ENCODE measurements at places on chromosomes 7 and 10. TPM values are rescaled to one million over a fixed set of nuclear protein-coding genes. Genes with fewer than 3 reads are reported as not detected.

DNA sequence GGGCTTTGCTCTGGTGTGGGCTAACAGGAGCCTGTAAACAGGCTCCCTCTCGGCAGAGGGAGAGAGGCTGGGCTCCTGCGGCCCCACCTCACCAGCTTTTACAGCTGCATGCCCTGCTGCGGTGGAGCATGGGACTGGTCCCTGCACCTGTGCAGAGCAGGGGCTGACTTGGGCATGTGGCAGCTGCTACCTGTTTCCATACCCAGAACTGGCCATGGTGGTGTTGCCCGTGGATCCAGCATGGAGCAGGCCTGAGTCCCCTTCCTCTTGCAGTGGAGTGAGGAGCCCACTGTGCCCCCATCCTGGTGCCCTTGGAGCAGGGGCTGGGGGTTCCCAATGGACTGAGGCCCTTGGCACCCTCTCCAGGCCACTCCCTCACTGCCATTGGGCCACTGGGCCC is 91.9 kb upstream of the MGMT start:
- H3K4me3 ChIP-seq, result no peak overlapping the region
- H3K27ac ChIP-seq, result no peak overlapping the region
- H3K4me1 ChIP-seq, result no peaks in the 10 kb centered on the region

GRCh38 chr10:15140698-15141097 is 27.8 kb downstream of the NMT2 start:
- H3K4me3 ChIP-seq, result no peak overlapping the region
- peaks cover 12% of the 10 kb centered on the region for H3K36me3 ChIP-seq
- no peaks in the 10 kb centered on the region for H3K27me3 ChIP-seq
- DNase-seq, result no peak
- H3K27ac ChIP-seq, result no peak overlapping the region
- peaks cover 38% of the 10 kb centered on the region for H3K4me1 ChIP-seq

- H3K27me3 ChIP-seq, result no peaks in the 10 kb centered on the region
- H3K36me3 ChIP-seq, result peaks cover 31% of the 10 kb centered on the region
- DNase-seq, result peak; percentile 37
- H3K4me1 ChIP-seq, result peaks cover 25% of the 10 kb centered on the region
These were observed 780 bp downstream of the ALDH18A1 start for GRCh38 chr10:95655571-95656290.

- H3K4me1 ChIP-seq, result no peaks in the 10 kb centered on the region
- DNase-seq, result no peak
- H3K4me3 ChIP-seq, result no peak overlapping the region
These were observed 176.8 kb upstream of the RHOBTB1 start for GRCh38 chr10:61120805-61121204.

DNA sequence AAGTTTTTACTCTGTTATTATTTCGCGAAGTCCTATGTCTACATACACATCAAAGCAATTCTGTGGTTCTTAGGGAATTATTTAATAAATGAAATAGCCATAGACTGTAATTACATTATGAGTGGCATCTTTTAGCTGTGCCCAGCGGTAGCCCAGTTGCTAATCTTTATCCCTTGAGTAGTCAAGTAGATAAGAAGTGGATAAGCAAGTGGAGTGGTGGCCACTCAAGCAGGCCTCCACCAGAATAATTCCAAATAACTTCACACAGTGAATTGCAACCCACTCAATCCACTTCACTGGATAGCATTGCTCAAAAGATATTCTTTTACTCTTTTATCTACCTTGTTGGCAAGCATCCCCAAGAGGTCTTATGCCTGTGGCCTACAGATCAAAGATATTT is 349.7 kb downstream of the AUTS2 start:
- H3K36me3 ChIP-seq, result no peaks in the 10 kb centered on the region
- H3K4me1 ChIP-seq, result no peaks in the 10 kb centered on the region
- H3K27me3 ChIP-seq, result no peaks in the 10 kb centered on the region
- H3K4me3 ChIP-seq, result no peak overlapping the region
- no peak overlapping the region for H3K27ac ChIP-seq

- H3K36me3 ChIP-seq, result no peaks in the 10 kb centered on the region
- no peak for DNase-seq
- H3K4me1 ChIP-seq, result no peaks in the 10 kb centered on the region
- H3K27me3 ChIP-seq, result peaks cover 8% of the 10 kb centered on the region
- H3K4me3 ChIP-seq, result no peak overlapping the region
- no peak overlapping the region for H3K27ac ChIP-seq
These were observed 36.6 kb upstream of the LRRC18 start for GRCh38 chr10:48976196-48976595.

DNA sequence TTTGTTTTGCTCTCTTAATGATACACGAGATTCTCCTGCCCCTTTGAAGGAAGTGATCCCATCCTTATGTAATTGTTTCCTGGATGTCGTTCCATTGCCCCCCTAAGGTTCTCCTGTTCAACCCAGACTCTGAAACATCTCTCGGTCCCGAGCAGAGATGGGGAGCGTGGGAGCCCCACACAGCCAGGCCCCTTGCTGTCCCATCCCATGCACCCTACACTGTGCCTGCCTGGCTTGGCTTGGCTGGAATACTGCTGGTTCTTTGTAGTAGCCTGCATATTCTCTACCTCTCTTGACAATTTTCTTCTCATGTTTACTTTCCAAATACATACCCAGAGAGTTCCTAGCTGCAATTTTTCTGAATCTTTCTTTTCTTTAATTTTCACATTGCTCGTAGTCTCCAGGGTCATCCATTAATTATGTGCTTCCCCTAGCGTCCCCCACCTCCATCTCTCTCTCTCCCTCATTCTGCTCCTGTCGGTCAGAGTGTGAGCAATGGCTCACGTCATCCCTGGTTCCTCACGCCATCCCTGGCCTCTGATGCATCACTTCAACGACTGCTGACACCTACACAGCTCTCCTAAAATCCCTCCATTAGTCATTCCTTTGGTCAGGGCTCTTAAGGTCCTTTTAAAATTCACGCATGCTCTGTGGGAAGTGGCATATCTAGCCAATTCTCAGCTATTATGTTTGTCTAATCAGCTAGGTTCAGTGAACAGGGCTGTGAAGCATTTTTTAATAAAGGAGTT is 32.5 kb upstream of the GPR158 start:
- no peaks in the 10 kb centered on the region for H3K36me3 ChIP-seq
- no peak for DNase-seq
- H3K27ac ChIP-seq, result no peak overlapping the region
- H3K4me3 ChIP-seq, result no peak overlapping the region
- no peaks in the 10 kb centered on the region for H3K4me1 ChIP-seq
- peaks cover 5% of the 10 kb centered on the region for H3K27me3 ChIP-seq

DNA sequence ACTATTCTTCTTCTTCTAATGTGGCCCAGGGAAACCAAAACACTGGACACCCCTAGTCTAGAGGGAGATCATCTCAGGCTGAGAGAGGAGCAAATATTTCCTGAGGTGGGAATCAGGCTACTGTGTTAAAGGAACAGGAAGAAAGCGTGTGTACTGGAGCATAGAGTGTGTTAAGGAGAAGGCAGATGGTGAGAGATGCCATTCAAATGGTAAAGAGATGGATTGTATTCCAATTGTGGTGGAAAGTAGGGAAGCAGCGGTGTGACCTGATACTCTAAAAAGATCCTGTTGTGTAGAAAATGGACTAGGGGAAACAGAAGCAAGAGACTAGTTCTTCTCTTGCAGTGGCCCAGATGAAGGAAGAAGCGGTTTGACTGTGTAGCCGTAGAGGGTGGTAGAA is 31.2 kb downstream of the RAB18 start:
- H3K4me3 ChIP-seq, result no peak overlapping the region
- H3K4me1 ChIP-seq, result peaks cover 14% of the 10 kb centered on the region
- no peak for DNase-seq
- H3K36me3 ChIP-seq, result peaks cover 19% of the 10 kb centered on the region

DNA sequence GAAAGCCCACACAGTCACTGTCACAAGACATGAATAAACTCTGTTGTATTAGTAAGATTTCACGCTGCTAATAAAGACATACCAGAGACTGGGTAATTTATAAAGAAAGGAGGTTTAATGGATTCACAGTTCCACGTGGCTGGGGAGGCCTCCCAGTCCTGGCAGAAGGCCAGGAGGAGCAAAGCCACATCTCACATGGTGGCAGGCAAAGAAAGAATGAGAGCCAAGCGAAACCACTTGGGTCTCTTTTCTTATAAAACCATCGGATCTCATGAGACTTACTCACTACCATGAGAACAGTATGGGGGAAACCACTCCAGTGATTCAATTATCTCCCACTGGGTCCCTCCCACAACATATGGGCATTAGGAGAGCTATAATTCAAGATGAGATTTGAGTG is 110.2 kb downstream of the ST8SIA6 start:
- peaks cover 4% of the 10 kb centered on the region for H3K36me3 ChIP-seq
- H3K4me3 ChIP-seq, result no peak overlapping the region
- H3K27me3 ChIP-seq, result peaks cover 2% of the 10 kb centered on the region
- H3K4me1 ChIP-seq, result no peaks in the 10 kb centered on the region
- H3K27ac ChIP-seq, result no peak overlapping the region

- H3K4me1 ChIP-seq, result no peaks in the 10 kb centered on the region
- no peak overlapping the region for H3K27ac ChIP-seq
These were observed 93.1 kb upstream of the TEX47 start for GRCh38 chr7:88888684-88889083.

- no peaks in the 10 kb centered on the region for H3K4me1 ChIP-seq
- peaks cover 30% of the 10 kb centered on the region for H3K27me3 ChIP-seq
- no peak overlapping the region for H3K27ac ChIP-seq
- no peak for DNase-seq
These were observed 46.1 kb downstream of the PAX2 start for GRCh38 chr10:100791369-100792058.

- no peak overlapping the region for H3K27ac ChIP-seq
- peaks cover 1% of the 10 kb centered on the region for H3K27me3 ChIP-seq
- DNase-seq, result no peak
- peaks cover 10% of the 10 kb centered on the region for H3K4me1 ChIP-seq
These were observed 456.3 kb downstream of the DGKB start for GRCh38 chr7:14446219-14446618.

The FLNC gene
- total RNA-seq, result 0.05 TPM

GRCh38 chr7:116228241-116228640 is 17.9 kb downstream of the TES start:
- no peaks in the 10 kb centered on the region for H3K36me3 ChIP-seq
- no peaks in the 10 kb centered on the region for H3K27me3 ChIP-seq
- peaks cover 83% of the 10 kb centered on the region for H3K4me1 ChIP-seq
- DNase-seq, result no peak
- H3K27ac ChIP-seq, result no peak overlapping the region

The BLOC1S2 gene
- 50.5 TPM for total RNA-seq

The SSC4D gene
- total RNA-seq, result 0.81 TPM

DNA sequence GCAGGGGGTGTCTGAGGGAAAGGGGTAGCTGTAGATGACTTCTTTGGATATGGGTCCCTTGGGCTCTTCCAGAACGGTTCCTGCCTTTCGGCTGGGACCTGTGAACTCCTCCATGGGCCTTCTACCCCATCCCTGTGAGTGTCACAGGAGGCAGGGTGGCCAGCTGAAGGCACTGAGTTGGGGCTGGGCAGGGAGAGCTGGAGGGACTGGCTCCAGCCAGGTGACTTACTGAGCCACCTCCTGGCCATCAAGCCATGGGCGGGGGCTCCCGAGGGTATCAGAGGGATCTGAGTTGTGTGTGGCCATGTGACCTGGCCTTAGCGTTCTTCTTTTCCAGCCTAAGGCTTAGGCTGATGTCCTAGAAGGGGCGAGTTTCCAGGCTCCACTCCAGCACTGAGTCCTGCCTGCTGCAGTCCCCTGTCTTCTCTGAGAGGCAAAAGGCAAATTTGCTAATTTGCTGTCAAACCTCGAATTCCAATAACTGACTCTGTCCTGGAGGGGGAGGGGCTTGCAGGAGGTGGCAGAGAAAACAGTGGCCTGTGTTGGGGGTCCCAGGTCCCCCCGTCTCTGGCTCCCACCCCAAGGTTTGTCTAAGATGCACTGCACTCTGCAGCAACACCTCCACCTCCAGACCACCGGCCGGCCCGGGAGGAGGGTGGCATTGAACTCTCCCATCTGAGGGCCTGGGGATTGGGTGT is 27.2 kb downstream of the ADCYAP1R1 start:
- H3K27me3 ChIP-seq, result peaks cover 2% of the 10 kb centered on the region
- no peaks in the 10 kb centered on the region for H3K36me3 ChIP-seq
- H3K4me1 ChIP-seq, result peaks cover 2% of the 10 kb centered on the region
- no peak overlapping the region for H3K4me3 ChIP-seq

The OR6V1 gene
- total RNA-seq, result not detected

The FFAR4 gene
- not detected for total RNA-seq

GRCh38 chr7:2715341-2716231 is 27.6 kb downstream of the AMZ1 start:
- peaks cover 2% of the 10 kb centered on the region for H3K27me3 ChIP-seq
- peak; percentile 71 for DNase-seq
- H3K27ac ChIP-seq, result peak overlapping the region; percentile 54
- no peak overlapping the region for H3K4me3 ChIP-seq

DNA sequence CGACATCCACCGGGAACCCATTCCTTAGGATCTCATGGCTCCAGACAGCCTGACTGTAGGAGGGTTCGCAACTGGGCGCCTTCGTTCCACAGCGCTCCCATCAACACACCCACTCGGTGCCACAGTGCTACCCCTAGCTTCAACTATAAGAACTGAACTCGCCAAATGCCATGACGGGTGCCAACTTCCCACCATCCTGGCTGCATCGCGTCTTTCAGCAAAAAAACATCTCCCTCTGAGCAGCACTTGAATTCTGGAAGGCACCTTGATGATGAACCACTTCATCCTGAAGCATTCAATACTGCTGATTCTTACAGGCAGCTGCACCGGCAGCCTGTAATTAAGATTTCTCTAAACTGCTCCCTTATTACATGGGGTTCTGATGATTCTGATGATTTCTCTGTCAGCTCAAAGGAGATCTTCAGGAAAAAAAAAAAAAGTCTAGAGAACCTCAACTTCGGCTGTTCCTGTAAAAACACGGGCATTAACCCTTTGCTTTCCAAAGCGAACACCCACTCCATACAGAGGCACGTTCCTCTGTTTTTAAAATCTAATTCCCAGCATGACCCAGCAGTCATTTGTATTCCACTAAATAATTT is 1.3 kb downstream of the CYTH3 start:
- no peak overlapping the region for H3K27ac ChIP-seq
- peak overlapping the region; percentile 80 for H3K4me3 ChIP-seq
- peaks cover 15% of the 10 kb centered on the region for H3K4me1 ChIP-seq
- peaks cover 26% of the 10 kb centered on the region for H3K27me3 ChIP-seq
- H3K36me3 ChIP-seq, result no peaks in the 10 kb centered on the region

The LDB3 gene
- 0.43 TPM for total RNA-seq

DNA sequence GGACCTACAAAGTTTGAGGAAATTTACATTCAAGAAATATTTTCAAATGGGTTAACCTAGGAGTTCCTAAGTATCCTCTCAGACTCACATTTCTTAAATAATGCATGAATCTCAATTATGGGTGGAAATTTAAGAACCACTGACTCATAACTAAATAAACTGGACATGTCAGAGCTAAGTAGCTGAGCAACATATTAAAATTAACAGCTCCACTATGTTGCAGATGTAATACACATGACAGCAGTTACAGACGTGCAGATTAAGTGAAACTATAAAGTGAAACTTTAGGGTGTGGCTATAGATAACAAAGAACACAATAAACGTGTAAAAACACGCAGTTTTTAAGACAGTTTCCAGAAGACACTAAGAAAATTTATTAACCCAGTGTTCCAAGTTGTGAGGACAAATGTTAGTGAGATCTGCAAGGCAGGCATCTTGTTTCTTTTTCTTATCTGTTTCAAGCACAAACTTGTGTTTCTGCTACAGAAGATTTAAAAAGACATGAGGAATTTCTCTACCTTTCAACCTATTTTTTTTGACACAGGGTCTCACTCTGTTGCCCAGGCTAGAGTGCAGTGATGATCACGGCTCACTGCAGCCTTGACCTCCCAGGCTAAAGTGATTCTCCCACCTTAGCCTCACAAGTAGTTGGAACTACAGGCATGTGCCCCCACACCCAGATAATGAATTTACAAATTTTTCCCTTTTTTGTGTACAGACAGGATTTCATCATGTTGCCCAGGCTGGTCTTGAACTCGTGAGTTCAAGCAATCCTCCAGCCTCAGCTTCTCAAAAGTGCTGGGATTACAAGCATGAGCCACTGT is 25.3 kb downstream of the DNMBP start:
- no peaks in the 10 kb centered on the region for H3K36me3 ChIP-seq
- DNase-seq, result no peak
- no peak overlapping the region for H3K4me3 ChIP-seq
- peaks cover 2% of the 10 kb centered on the region for H3K4me1 ChIP-seq

The SH2D4B gene
- total RNA-seq, result not detected
